Right forelimb (tissue), 1 donor: ENCODE measurements at places on chromosomes 4 and X.

DNA sequence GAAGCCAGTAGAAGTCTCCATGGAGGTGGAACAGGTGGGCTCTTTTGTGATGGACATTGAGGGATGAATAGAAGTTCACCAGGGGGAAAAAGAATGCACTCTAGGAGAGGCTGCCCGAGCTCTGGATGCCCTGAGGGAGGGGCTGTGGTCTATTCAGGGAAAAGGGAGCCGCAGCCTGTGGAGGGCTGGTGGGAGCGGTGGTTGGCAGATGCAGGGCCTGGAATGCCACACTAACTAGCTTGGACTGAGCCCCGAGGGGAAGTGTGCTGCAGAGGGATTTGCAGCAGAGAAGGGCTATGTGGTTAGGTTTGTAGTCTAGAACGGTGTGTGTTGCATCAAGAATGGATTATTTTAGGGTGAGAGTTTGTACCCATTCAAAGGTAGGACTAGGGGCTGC, 29.5 kb upstream of the PSAPL1 start:
- DNase-seq: no peak

DNA sequence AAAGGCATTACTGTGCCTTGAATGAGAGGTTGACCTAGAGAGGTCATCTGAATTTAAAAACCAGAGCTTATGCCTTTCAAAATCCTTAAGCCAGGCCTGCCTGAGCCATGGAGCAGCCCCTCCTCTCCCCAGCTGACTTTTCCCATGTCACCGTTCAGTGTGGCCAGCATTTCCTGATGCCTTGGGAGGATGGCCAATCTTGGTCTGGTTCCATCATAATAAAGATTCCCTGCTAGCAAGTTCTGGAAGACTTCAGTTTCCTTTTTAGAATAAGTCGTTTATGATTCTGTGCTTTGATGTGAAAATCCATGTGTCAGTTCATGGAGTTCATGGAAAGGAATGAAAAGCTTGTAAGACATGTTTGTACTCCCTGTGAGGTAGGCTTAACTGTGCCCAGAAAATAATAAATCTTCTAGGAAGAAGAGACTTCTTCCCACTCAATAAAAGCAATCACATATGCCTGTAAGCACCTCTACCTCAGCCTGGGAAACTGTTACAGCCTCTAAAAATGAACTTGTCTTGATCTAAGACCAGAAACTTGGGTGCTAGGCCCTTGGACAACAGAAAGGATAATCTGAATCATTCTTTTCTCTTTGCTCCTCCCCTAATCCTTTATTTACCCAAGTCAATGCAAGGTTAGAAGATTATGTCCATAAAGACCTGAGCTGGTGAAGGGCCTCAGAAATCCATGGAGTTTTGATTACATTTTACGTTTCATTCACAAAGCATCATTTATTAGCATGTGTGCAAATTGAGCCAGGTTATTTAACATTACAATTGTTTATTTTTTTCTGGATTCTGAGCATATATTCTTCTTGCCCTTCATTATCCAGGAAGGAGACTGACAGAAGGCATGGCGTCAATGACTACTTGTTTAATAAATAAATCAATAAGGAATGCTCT, 84.0 kb upstream of the TBC1D9 start:
- no peak for DNase-seq

DNA sequence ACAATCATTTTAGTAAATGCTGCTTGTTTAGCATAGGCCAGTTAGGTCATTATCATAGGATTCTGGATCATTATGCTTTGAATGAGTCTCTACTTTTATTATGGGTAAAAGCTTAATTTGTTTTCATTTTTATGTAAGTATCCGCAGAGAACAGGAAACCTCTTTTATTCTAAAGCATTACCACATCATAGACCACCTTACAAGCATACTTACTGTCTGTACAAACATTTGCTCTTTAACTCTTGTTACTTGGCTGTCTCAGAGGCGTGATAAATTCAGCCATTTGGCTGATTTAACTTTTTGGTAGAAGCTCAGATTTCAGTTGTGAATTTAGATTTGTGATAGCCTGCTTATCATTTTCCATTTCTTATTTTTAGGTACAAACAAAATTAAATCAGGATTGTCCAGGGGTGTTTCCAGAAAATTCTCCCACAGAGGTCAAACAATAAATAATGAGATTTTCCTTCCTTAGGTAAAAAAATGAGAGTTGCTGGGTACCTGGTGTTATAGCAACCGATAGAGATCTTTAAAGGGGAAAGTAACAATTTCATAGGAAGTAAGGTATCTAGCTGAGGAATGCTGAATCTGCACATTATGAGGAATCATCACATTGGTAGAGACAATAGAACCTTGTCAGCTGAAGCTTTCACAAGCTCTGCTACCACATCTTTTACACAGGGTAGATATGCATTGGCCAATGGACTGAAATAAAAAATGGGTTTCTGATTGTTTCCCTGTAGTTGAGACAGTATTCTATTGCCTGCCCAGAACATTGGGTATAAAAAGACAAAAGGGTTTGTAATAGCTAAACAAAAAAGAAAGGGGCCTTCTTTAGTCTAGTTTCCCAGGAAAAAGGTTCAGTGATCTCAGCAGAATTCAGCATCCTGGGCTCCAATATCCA, 62.5 kb downstream of the NDNF start:
- DNase-seq: no peak

- no peak for DNase-seq
Measured at GRCh38 chr4:112747036-112747435, 110.1 kb downstream of the LARP7 start.

DNA sequence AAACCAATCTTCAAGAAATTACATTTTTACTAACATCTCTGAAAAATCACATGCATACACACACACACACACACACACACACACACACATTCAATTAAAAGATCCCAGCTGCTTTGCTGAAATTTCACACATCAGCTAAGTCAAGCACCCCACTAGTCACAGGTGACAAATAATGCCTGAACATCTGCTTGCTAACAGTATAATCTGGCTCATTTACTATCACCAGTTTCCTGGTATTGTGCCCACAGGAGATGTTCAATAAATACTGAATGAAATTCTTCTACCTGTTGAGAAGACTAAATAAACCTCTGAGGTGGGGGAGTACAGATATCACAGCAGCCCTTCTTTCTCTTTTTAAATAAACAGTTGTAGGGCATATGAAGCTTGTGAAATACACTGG, 994.0 kb downstream of the ARAP2 start:
- no peak for DNase-seq
